Uterus (tissue), 4 donors: ENCODE measurements at places on chromosomes 16 and 17. TPM values are rescaled to one million over a fixed set of nuclear protein-coding genes. Genes with fewer than 3 reads are reported as not detected.

DNA sequence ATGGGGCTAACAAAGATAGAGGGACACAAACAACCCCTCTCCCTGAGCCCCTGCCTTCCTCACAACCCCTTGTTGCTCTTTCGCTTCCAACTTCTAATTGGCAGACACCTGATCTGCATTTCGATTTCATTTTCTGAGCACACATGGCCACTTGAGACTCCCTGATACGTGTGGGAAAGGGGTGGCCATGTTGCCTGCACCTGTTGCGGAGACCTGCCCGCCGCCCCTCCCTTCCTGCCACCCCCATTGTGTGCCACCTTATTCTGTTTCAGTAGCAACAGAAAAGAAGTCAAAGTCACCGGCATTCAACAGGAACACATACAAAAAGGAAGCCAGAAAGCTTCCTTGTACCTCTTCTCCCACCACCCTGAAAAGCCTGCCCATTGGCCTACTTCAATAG, 254.7 kb upstream of the SOX9 start:
- H3K4me3 ChIP-seq = no peak overlapping the region
- H3K36me3 ChIP-seq = no peaks in the 10 kb centered on the region
- no peaks in the 10 kb centered on the region for H3K4me1 ChIP-seq

DNA sequence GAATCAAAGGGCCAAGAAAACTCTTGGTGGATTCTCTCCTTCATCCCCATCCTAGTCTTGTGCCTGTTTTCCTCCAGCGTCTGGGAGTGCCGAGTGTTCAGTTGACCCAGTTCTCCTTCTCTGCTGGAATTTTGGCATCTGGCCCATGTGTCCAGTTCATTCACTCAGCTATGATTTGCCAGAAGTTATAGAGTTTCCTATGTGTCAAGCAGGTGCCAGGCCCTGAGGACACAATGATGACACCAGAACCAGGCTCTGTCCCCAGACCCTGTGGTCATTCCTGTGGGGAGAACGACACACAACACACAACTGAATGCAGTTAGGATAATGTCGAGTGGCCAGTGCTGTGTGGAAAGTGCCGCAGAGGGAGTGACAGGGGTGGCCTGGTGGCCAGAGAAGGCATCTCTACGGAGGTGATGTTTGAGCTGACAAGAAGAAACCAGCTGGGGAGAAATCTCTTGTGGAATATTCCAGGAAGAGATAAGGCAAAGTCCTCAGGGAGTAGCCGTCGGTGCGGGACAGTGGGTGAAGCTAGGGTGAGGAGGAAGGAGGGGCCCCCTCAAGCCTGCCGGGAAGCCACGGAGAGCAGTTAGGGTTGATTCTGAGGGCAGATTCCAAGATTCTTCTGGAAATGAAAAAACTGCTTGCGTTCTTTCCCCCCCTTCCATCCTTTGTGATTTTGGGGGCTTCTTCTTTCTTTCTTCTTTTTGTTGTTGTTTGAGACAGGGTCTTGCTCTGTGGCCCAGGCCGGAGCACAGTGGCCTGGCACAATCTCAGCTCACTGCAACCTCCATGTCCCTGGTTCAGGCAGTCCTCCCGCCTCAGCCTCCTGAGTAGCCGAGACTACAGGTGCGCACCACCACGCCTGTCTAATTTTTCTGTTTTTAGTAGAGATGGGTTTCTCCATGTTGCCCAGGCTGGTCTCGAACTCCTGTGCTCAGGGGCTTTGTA, 35.8 kb upstream of the IL34 start:
- DNase-seq = no peak
- no peaks in the 10 kb centered on the region for H3K36me3 ChIP-seq
- H3K27ac ChIP-seq = no peak overlapping the region
- no peaks in the 10 kb centered on the region for H3K4me1 ChIP-seq
- no peak overlapping the region for H3K4me3 ChIP-seq

GRCh38 chr17:79082311-79083190, 7.9 kb downstream of the ENGASE start:
- no peaks in the 10 kb centered on the region for H3K36me3 ChIP-seq
- H3K4me3 ChIP-seq = no peak overlapping the region
- H3K27me3 ChIP-seq = no peaks in the 10 kb centered on the region
- no peaks in the 10 kb centered on the region for H3K4me1 ChIP-seq
- H3K27ac ChIP-seq = no peak overlapping the region

DNA sequence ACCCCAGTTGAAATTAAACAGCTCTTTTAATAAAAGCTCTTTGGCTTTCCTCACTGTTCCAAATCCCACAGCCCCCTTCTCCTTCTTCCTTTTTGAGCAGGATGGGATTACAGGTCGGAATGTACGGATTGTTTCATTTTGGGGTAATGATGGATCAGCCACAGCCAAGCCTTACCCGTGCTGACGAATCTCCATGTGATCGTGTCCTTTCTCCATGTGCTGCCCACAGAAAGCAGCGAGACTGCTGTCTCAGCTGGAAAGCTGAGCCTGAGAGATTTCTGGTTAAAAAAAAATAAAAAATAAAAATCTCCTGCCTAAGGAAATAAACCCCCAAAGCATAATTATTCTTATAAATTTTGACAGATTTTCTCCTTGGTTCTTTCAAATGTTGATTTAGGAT, 276.6 kb downstream of the CPPED1 start:
- H3K36me3 ChIP-seq = no peaks in the 10 kb centered on the region
- H3K27ac ChIP-seq = no peak overlapping the region

DNA sequence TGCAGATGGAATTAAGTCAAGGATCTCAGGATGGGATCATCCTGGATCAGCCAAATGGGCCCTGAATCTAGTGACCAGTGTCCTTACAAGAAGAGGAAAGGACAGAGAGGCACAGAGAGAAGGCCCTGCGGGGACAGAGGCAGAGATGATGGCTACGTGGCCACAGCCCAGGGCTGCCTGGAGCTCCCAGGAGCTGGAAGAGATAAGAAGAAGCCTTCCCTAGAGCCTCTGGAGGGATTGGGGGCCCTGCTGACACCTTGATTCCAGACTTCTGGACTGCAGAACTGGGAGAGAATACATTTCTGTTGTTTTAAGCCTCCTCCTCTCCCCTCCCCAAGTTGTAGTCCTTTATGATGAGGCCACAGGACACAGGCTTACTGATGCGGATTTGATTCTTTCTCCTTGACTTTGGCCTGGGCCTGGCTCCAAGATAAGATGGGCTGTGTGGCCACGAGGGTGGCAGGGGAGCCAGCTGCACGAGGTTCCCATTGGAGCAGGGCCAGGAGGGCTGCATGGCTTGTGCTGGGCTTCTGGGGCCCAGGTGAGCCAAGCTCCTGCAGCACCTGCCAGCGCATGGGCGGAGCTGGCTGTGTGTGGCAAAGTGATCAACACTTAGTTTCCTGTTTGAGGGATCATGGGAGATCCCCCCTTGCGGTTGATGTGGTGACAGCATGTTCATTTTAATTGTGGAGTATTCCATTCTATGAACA, 146.1 kb downstream of the IRF8 start:
- no peaks in the 10 kb centered on the region for H3K36me3 ChIP-seq
- H3K27ac ChIP-seq = no peak overlapping the region
- DNase-seq = no peak
- H3K4me3 ChIP-seq = no peak overlapping the region

DNA sequence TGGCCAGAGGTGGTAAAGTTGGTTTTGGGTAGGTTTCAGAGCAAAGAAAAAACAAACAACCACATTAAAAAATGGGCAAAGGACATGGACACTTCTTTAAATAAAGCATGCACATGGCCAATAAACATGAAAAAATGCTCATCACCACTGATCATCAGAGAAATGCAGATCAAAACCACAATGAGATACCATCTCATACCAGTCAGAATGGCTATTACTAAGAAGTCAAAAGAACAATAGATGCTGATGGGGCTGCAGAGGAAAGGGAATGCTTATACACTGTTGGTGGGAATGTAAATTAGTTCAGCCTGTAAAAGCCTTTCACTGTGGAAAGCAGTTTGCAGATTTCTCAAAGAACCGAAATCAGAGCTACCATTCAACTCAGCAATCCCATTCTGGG, 598.4 kb upstream of the SOX9 start:
- DNase-seq = no peak
- H3K27me3 ChIP-seq = no peaks in the 10 kb centered on the region
- no peaks in the 10 kb centered on the region for H3K36me3 ChIP-seq

DNA sequence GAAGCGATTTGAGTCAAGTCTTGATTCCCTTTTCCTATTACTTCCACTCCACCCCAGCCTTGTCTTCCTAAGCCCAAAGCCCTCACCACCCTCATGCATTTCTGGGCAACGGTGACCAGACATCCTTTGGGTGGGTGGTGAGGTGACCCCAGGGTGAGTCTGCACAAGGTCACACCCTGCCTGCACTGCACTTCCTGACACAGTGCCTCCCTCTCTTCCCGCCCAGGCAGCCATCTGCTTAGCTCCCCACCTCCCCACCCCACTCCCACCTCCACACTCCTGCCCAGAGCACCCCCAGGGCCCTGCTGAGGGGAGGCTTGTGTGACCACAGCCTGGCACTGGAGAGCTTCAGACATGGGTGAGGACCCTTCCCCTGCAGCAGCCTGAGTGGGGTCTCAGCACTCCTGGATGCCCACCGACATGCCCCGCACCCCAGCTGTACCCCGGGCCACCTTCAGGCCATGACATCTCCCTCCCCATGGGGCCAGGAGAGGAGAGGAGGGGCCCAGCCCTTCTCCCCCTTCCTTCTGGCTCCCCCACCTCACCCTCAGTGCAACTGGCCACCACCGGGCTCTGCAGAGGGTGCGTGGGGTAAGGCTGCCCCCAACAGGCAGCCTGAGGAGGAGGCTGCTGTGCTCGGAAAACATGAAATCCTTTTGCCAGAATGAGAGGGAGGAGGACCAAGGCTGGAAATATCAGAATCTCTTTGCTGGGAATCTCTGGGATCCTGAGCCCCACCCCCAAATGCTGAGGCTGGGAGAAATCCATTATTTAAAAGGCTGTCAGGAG, 68.6 kb downstream of the CCT6B start:
- no peak for DNase-seq
- H3K36me3 ChIP-seq = no peaks in the 10 kb centered on the region
- H3K4me1 ChIP-seq = no peaks in the 10 kb centered on the region
- H3K27me3 ChIP-seq = no peaks in the 10 kb centered on the region

- H3K4me3 ChIP-seq = no peak overlapping the region
- no peak for DNase-seq
- no peaks in the 10 kb centered on the region for H3K27me3 ChIP-seq
- no peaks in the 10 kb centered on the region for H3K4me1 ChIP-seq
- H3K36me3 ChIP-seq = no peaks in the 10 kb centered on the region
Measured at GRCh38 chr16:31693733-31694132, 166.0 kb downstream of the AHSP start.

GRCh38 chr17:68182011-68182306, 65.9 kb upstream of the AMZ2 start:
- H3K27ac ChIP-seq = no peak overlapping the region
- H3K27me3 ChIP-seq = no peaks in the 10 kb centered on the region
- no peak for DNase-seq
- H3K4me1 ChIP-seq = no peaks in the 10 kb centered on the region

GRCh38 chr16:48911700-48912099, 301.7 kb upstream of the N4BP1 start:
- H3K4me3 ChIP-seq = no peak overlapping the region
- no peak for DNase-seq
- H3K36me3 ChIP-seq = no peaks in the 10 kb centered on the region
- no peaks in the 10 kb centered on the region for H3K4me1 ChIP-seq
- H3K27ac ChIP-seq = no peak overlapping the region

GRCh38 chr16:84884596-84885341, 65.0 kb downstream of the CRISPLD2 start:
- no peak for DNase-seq
- no peaks in the 10 kb centered on the region for H3K36me3 ChIP-seq
- H3K27me3 ChIP-seq = no peaks in the 10 kb centered on the region

DNA sequence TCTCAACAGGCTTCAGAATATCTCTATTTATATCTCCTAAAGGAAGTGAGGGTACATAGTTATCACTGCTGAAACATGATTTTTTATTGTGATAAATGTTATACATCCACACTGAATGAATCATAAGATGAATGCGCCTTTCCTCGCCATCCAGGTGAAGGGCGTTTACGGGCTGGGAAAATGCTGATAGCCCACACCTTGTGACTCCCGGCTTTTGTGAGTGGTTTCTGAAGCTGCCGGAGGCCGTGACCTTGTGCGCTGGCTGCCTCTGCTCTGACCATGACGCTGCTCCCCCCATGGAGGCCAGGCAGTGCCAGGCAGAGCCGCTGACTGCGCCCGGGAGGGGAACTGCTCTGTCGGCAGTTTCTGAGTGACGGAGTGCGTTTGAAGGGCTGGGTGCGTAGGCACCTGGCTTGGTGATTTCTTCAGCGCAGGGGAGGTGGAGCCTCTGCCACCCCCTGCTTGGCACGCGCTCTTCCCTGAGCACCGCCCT, 97.2 kb downstream of the RAP1GAP2 start:
- DNase-seq = no peak
- no peak overlapping the region for H3K4me3 ChIP-seq
- no peak overlapping the region for H3K27ac ChIP-seq
- H3K36me3 ChIP-seq = no peaks in the 10 kb centered on the region
- H3K4me1 ChIP-seq = no peaks in the 10 kb centered on the region

- no peak overlapping the region for H3K4me3 ChIP-seq
- H3K4me1 ChIP-seq = no peaks in the 10 kb centered on the region
- H3K27me3 ChIP-seq = no peaks in the 10 kb centered on the region
- DNase-seq = no peak
Measured at GRCh38 chr17:40568074-40568836, 3.0 kb upstream of the CCR7 start.

GRCh38 chr16:57941016-57941664, 29.8 kb downstream of the CNGB1 start:
- H3K4me1 ChIP-seq = no peaks in the 10 kb centered on the region
- H3K27ac ChIP-seq = no peak overlapping the region
- H3K4me3 ChIP-seq = no peak overlapping the region
- H3K27me3 ChIP-seq = no peaks in the 10 kb centered on the region
- DNase-seq = no peak
- no peaks in the 10 kb centered on the region for H3K36me3 ChIP-seq

DNA sequence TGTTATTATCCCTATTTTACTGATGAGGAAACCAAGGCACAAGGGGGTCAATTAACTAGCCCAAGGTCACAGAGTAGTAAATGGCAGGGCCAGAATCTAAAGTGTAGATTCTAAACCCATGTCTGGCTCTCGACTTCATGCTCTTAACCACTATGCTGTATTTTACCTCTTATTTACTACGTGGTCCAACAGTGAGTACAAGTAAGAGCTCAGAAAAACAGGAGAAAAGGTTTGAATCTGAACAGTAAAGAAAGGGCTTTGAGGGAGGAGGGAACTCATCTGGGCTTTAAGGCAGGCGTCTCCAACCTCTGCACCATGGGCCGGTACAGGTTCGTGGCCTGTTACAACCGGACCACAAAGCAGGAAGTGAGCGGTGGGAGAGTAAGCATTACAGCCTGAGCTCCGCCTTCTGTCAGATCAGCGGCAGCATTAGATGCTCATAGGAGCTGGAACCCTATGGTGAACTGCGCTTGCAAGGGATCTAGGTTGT, 62.9 kb downstream of the SMURF2 start:
- no peak overlapping the region for H3K27ac ChIP-seq
- DNase-seq = no peak
- no peaks in the 10 kb centered on the region for H3K4me1 ChIP-seq
- H3K27me3 ChIP-seq = no peaks in the 10 kb centered on the region
- no peak overlapping the region for H3K4me3 ChIP-seq

Gene CACNG5
- total RNA-seq = not detected

Gene NHERF2
- total RNA-seq = 97.1 TPM

Gene CCL4
- 1.5 TPM for total RNA-seq

Gene C16orf74
- total RNA-seq = not detected

Gene P2RX5
- 1.5 TPM for total RNA-seq

Gene CHP2
- not detected for total RNA-seq
